Suppressor macrophage (primary cell): ENCODE measurements at places on chromosomes 13 and 19.

GRCh38 chr19:17281391-17282304 lies at the start of gene ANKLE1:
Gene ANKLE1, plus strand, starts transcription at chr19:17281901. Its CDS starts 20 bp downstream, at chr19:17281921.
- peak; percentile 86 for DNase-seq

DNA sequence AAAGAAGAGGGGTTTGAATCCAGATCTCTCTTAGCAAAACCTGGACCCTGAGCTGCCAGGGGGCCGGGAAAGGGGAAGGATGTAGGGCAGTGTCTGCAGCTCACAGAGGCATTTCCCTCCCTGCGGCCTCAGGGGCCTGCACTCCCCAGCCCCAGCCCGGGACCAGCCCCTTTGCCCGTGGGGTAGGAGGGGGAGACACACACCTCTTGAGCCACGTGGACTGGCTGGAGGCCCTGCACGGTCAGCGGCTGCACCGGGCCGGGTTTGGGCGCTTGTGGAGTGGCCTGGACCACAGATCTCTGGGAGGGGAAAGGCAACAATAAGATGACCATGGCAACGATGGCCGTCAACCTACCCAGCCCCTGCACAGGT lies 26.9 kb downstream of the RFX1 start:
- peak; percentile 48 for DNase-seq

GRCh38 chr19:17860993-17861360 lies 1.3 kb downstream of the RPL18A start:
- no peak for DNase-seq

DNA sequence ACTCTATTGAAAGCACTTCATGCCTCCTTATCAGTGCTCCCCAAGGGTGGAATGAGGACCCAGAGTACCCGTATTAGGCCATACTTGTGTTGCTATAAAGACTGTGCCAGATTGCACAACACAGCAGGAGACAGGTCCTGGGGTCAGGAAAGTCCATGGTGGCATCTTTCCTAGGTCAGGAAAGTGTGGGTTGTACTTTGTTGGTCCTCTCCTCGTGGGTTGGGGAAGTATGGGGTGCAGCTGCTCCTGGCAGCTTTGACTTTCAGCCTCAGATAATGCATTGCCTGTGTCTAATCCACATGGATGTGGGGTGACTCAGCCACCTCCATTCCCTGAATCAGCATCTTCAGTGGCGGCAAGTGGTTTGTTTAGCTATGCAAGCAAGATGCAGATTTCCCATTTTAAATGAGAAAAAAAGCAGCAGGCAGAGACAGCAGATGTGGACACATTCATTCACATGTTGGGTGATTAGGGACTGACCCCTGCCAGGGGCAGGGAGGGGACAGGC lies 8.4 kb upstream of the CYP2B6 start:
- peak; percentile 63 for DNase-seq

GRCh38 chr13:31846961-31847752 lies 107.8 kb downstream of the RXFP2 start:
- peak; percentile 45 for DNase-seq

GRCh38 chr13:32610538-32610937 lies 24.3 kb downstream of the PDS5B start:
- DNase-seq: no peak

- no peak for DNase-seq
These were observed 4.7 kb upstream of the ZNF611 start for GRCh38 chr19:52739576-52739975.

- no peak for DNase-seq
These were observed 18.9 kb upstream of the ZNF14 start for GRCh38 chr19:19751846-19752245.

- no peak for DNase-seq
These were observed 222.8 kb downstream of the LIG4 start for GRCh38 chr13:107992542-107992941.

GRCh38 chr13:35388441-35389355 lies 87.8 kb downstream of the MAB21L1 start:
- no peak for DNase-seq

GRCh38 chr13:80547341-80547740 lies 206.4 kb upstream of the SPRY2 start:
- no peak for DNase-seq

GRCh38 chr13:78160793-78161192 lies 242.2 kb upstream of the EDNRB start:
- DNase-seq: peak; percentile 79

DNA sequence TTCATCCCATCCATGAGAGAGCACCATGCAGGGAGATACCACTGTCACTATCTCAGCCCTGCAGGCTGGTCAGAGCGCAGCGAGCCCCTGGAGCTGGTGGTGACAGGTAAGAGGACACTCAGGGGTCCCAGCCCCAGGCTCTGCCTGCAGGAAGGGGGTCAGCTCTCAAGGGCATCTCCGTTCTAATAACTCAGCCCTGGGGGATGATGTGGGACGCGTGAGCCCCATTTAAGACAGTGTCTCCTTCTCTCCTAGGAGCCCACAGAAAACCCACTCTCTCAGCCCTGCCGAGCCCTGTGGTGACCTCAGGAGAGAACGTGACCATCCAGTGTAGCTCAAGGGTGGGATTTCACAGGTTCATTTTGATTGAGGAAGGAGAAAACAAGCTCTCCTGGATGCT lies 15.5 kb upstream of the KIR3DL3 start:
- DNase-seq: no peak

DNA sequence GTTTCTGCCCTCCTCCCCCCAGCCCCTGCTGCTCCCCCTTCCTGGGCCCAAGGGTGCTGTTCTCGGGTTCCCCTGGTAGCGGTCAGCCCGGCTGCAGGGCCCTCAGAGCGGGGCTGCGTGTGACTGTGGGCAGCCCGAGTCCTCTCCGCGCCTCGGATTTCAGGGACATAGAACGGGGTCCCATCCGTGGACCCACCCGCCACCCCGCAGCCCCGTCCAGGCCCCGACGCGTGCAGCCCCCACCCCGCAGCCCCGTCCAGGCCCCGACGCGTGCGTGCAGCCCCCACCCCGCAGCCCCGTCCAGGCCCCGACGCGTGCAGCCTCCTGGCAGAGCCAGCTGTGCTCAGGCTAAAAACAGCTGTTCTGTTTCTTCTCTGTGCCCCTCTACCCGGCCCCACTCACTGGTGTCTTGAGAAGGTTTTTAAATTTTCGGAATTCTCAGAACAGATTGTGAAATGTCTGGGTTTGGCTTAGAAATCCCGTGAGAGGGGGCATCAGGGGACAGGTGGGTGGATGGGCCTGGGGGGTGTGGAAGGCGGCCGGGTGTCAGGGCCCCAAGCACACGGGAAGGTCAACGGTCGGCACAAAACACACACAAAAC lies 5.5 kb upstream of the PRTN3 start:
- no peak for DNase-seq

GRCh38 chr13:57787058-57787791 lies 155.7 kb downstream of the PCDH17 start:
- DNase-seq: no peak

GRCh38 chr13:35675651-35676050 lies 199.2 kb upstream of the MAB21L1 start:
- no peak for DNase-seq

GRCh38 chr19:412356-413355 lies 3.7 kb upstream of the C2CD4C start:
- no peak for DNase-seq

GRCh38 chr19:47012617-47013016 lies 7.0 kb upstream of the NPAS1 start:
- no peak for DNase-seq

DNA sequence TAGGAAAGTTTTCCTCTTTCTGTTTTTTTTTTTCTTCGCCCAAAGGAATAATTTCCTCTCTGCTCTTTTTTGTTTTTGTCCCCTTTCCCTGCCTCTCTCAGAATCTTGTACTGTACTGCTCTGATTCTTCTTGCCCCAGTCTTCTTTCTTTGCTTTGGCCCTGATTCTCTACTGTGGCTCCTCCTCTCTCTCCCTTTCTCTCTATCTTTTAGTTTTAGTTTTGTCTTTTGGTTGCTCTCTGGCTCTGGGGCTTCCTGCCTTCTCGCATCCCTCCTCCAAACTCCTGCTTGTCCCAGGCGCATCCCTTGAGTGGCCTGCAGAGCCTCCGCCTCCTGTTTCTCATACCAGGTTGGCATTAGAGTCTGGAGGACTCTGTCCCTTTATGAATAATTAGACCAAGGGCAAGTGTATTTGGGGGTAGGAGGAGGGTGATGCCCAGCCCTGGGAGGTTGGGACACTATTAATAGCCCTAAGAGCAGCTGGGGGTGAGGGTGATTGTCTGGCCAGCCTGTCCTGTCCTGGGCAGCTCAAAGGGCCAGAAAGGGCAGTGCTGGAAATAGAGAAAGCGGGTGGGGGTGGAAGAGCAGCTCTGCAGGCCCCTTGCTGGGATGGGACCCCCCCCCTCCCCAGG lies 39.1 kb downstream of the LYL1 start:
- DNase-seq: no peak

GRCh38 chr19:16143399-16144215 lies at the start of gene HSH2D:
Gene HSH2D, plus strand, starts transcription at chr19:16143685. Its CDS starts 5,066 bp downstream, at chr19:16148751.
- DNase-seq: peak; percentile 38

DNA sequence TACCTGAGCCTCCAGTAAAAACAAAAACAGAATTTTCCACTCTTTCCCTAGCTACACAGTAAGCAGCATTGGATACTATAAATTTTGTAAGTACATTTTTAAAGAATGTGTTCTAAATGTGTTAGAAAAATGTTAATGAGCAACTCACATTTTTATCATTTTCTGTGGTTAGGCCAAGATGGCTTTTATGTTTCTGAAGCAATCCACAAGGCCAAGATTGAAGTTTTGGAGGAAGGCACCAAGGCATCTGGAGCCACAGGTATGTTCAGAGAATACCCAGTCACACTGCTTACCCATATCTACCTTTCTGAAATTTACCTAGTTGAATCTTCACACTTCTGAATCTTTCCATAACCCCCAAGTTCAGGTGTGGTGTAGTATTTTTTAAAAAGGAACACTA lies 21.6 kb downstream of the SERPINE3 start:
- no peak for DNase-seq
